COLO829 (cell line): ENCODE measurements at places on chromosomes 4 and X.

GRCh38 chr4:120691106-120691505 is 231.4 kb downstream of the PRDM5 start:
- no peak for DNase-seq

GRCh38 chr4:66062044-66062443 is 391.8 kb upstream of the EPHA5 start:
- DNase-seq: no peak

DNA sequence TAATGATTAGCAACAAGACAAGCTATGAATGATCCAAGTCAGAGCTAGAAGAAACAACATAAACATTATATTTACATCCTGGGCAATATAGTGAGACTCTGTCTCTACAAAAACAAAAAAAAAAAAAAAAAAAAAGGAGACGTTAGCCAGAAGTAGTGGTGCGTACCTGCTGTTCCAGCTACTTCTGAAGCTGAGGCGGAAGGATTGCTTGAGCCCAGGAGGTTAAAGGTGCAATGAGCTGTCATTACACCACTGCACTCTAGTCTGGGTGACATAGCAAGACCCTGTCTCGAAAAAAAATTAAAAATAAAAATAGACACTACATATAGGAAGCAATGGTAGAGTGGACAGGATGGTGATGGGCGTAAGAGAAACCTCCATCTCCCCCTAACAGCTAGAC is 144.6 kb upstream of the VCX3A start:
- DNase-seq: no peak

- no peak for DNase-seq
These were observed 42.1 kb upstream of the SPINK2 start for GRCh38 chr4:56863441-56864139.

DNA sequence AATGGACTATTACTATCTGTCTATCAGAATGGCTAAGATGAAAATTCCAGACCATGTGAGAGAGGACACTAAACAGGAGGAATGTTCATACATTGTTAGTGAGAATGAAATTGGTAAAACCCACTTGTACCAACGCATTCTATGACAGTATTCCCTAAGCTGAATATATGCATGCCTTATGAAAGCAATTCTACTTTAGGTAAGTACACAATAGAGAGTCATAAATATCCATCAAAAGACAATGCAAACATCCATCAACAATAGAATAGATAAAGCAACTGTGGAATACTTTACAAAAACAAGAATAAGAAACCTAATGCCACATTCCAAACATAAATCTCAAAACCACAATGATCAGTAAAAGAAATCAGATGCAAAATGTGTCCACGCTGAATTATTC is 529.3 kb downstream of the ANKRD50 start:
- DNase-seq: no peak
